ENCODE measurements at places on chromosomes 3 and 15. TPM values are rescaled to one million over a fixed set of nuclear protein-coding genes. Genes with fewer than 3 reads are reported as not detected.

Gene CIP2A
- total RNA-seq, result 25.1 TPM

Gene AMOTL2
- 93.2 TPM for total RNA-seq

Gene DGKG
- total RNA-seq, result 0.17 TPM

Gene GOLGA6L25
- not detected for total RNA-seq

Gene XCR1
- not detected for total RNA-seq

Gene MUC13
- total RNA-seq, result not detected

Gene CNTN3
- 12.7 TPM for total RNA-seq

Gene APPL1
- 37.3 TPM for total RNA-seq

Gene NSUN3
- 15.3 TPM for total RNA-seq

Gene PFN2
- 233 TPM for total RNA-seq

Gene WNT5A
- total RNA-seq, result 13.8 TPM

Gene SLC9C1
- total RNA-seq, result 1.5 TPM

Gene TRPM1
- not detected for total RNA-seq

DNA sequence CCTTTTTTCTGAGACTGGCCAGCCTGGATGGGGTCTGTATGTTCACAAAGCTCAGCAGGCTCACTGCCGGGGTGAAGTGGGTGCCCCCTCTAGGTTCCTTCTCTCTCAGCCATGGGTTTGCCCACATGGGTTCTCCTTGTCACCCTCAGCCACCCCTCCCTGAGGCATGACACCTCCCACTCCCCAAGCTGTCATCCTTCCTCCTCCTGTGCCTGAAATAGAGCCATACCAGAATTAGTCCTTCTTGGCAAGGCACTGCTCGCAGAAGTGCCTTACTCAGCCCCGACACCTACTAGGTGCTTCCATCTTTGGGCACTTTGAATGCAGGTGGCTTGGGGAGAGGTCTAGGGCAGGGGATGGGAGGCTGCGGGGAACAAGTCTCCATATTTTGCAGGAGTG lies 62.9 kb upstream of the SEC13 start:
- H3K36me3 ChIP-seq, result no peaks in the 10 kb centered on the region
- no peak for DNase-seq
- no peaks in the 10 kb centered on the region for H3K4me1 ChIP-seq
- no peak overlapping the region for H3K27ac ChIP-seq

GRCh38 chr3:72194458-72194857 lies 409.5 kb upstream of the PROK2 start:
- H3K27me3 ChIP-seq, result peaks cover 4% of the 10 kb centered on the region
- DNase-seq, result no peak
- no peaks in the 10 kb centered on the region for H3K36me3 ChIP-seq
- no peak overlapping the region for H3K27ac ChIP-seq

GRCh38 chr3:72009851-72010443 lies 225.0 kb upstream of the PROK2 start:
- H3K4me1 ChIP-seq, result peaks cover 9% of the 10 kb centered on the region
- H3K27ac ChIP-seq, result no peak overlapping the region
- H3K4me3 ChIP-seq, result no peak overlapping the region
- H3K36me3 ChIP-seq, result no peaks in the 10 kb centered on the region
- no peak for DNase-seq

DNA sequence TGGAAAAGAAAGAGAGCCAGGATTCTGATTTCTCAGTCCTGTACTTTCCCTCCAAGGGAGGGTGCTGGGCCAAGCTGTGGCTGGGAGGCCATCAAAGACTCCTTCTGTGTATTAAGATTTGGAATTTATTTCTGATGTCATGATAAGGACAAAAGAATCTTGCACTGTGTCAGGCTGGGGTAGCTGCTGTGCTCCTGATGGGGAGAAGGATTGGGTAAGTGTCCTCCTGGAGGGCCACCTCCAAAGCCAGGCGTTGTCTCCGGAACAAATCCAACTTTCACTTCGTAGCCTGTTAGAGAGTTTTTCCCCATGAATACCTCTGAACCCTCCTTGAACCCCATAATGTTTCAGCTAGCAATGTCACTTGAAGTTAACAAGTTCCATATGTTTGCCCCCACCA lies 29.9 kb downstream of the CLDN11 start:
- H3K27me3 ChIP-seq, result no peaks in the 10 kb centered on the region
- H3K4me3 ChIP-seq, result no peak overlapping the region
- H3K4me1 ChIP-seq, result no peaks in the 10 kb centered on the region

DNA sequence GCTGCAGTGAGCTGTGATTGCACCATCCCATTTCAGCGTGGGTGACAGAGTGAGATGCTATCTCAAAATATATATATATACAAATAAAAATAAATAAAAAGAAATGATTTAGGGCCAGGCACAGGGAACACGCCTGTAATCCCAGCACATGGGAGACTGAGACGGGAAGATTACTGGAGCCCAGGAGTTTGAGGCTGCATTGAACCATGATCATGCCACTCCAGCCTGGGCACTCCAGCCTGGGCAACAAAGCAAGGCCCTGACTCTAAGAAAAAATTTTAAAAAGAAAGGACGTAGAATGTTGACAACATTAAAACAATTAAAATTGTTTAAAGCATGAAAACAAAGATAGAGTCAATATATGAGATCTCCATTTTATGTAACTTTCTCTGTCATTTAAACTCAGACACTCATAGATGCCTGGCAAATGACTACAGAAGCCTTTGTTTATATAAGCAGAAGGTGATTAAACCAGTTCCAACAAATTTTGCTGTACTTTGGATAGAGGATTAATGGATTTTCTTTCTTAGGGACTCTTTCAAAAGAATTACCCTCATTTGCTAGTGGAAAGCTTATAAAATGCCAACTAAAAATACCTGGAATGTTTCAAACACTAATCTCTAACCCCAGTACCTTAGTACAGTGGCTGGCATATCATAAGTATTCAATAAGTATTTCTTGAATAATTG lies 10.7 kb upstream of the TRPM7 start:
- no peak for DNase-seq
- peaks cover 5% of the 10 kb centered on the region for H3K36me3 ChIP-seq
- H3K27me3 ChIP-seq, result no peaks in the 10 kb centered on the region
- H3K4me1 ChIP-seq, result no peaks in the 10 kb centered on the region
- no peak overlapping the region for H3K27ac ChIP-seq
- no peak overlapping the region for H3K4me3 ChIP-seq

DNA sequence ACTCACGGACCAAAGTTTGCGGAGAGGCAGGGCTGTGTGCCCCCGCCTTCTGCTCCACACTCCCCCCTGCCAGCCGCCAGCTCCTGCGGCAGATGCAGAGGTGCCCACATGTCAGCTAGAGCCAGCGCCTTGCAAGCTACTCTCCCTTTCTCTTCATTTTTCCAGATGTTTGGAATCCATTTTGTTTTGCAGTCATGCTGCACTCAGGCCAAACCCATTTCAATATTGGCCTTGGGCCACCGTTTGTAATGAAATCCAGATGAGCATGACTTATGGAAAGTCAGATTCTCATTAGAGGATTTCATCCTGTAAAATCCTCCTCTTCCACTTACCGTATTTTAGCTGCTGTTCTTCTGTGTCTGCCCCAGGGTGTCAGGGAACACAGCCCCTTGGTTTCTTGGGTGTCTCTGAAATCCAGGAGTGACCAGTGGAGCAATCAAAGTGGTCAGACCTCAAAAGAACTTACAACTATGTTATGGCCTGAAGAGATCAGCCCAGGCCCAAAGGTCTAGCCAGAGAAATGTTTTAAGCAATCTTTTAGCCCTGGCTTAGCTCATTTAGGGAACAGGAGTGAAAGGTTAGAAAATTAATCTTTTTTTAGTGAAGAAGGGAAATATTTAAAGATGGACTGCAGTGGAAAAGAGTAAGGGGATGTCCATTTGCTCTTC lies 65.8 kb downstream of the AAGAB start:
- H3K4me1 ChIP-seq, result no peaks in the 10 kb centered on the region
- no peaks in the 10 kb centered on the region for H3K27me3 ChIP-seq
- H3K27ac ChIP-seq, result peak overlapping the region; percentile 4
- H3K4me3 ChIP-seq, result no peak overlapping the region
- peaks cover 13% of the 10 kb centered on the region for H3K36me3 ChIP-seq

- H3K4me1 ChIP-seq, result peaks cover 31% of the 10 kb centered on the region
- H3K36me3 ChIP-seq, result peaks cover 21% of the 10 kb centered on the region
- no peak for DNase-seq
- H3K27ac ChIP-seq, result no peak overlapping the region
- no peaks in the 10 kb centered on the region for H3K27me3 ChIP-seq
- no peak overlapping the region for H3K4me3 ChIP-seq
Measured at GRCh38 chr15:74545086-74545485, 4.1 kb downstream of the ARID3B start.

GRCh38 chr3:53834429-53835095 lies 11.7 kb downstream of the CHDH start:
- DNase-seq, result no peak
- no peaks in the 10 kb centered on the region for H3K27me3 ChIP-seq
- peaks cover 23% of the 10 kb centered on the region for H3K36me3 ChIP-seq
- no peak overlapping the region for H3K4me3 ChIP-seq
- no peak overlapping the region for H3K27ac ChIP-seq

DNA sequence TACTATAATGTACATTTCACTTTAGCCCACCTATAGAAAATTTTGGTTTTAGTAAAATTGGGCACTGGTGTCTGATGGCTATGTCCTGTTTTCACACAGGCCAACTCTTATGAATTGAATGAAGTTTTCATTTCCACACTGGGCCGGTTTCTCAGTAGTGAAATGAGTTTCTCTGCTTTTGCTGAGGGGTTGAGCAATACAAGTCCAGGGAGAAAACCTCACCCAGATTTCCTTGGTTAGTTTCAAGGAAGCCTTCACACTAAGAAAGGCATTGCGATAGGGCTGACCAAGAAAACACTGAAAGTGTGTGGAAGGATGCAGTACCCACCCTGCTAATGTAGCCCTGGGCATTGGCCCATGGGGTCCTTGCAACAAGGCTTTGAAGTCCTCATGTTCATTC lies 331.5 kb upstream of the CFAP20DC start:
- no peak overlapping the region for H3K27ac ChIP-seq
- no peaks in the 10 kb centered on the region for H3K4me1 ChIP-seq
- no peak for DNase-seq
- H3K4me3 ChIP-seq, result no peak overlapping the region
- H3K27me3 ChIP-seq, result peaks cover 13% of the 10 kb centered on the region

GRCh38 chr3:120139140-120139539 lies 44.9 kb upstream of the GSK3B start:
- DNase-seq, result no peak
- H3K4me1 ChIP-seq, result peaks cover 3% of the 10 kb centered on the region
- no peak overlapping the region for H3K4me3 ChIP-seq
- H3K27me3 ChIP-seq, result no peaks in the 10 kb centered on the region
- no peak overlapping the region for H3K27ac ChIP-seq

GRCh38 chr15:99101501-99101900 lies 3.4 kb upstream of the SYNM start:
- no peak overlapping the region for H3K4me3 ChIP-seq
- H3K36me3 ChIP-seq, result no peaks in the 10 kb centered on the region
- H3K4me1 ChIP-seq, result no peaks in the 10 kb centered on the region

- peaks cover 3% of the 10 kb centered on the region for H3K36me3 ChIP-seq
- H3K4me1 ChIP-seq, result peaks cover 3% of the 10 kb centered on the region
- H3K27me3 ChIP-seq, result no peaks in the 10 kb centered on the region
- H3K27ac ChIP-seq, result no peak overlapping the region
- DNase-seq, result no peak
Measured at GRCh38 chr3:119529883-119530282, 29.5 kb downstream of the CD80 start.

DNA sequence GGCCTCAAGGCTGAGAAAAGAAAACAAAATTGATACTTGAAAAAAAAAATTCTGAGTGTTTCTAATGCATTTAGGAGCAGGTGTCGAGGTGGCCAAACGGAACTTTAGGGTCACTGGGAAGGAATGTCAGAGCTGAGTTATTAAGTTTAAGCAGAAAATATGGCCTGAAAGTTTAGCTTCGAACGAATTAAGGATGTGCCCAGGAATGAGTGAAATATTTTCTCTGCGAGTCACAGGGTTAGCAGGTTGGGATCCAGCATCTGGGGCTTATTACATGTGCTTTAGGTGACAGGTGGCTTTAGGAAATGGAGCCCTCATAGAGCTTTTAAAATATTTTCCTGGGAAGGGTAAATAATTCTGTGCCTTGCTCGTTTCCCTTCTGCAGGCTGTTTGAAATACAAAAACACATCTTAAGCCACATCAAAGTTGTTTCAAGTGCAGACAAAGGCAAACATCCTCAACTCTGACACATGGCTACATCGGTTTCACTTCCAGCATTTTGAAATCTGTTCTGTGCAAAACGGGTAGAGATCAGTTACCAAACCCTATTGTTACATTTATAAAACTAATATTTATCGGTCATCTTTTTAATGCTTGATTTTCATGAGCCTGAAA lies 143.1 kb upstream of the ARRDC4 start:
- H3K4me1 ChIP-seq, result peaks cover 2% of the 10 kb centered on the region
- DNase-seq, result no peak
- no peaks in the 10 kb centered on the region for H3K36me3 ChIP-seq
- no peak overlapping the region for H3K4me3 ChIP-seq
- peaks cover 9% of the 10 kb centered on the region for H3K27me3 ChIP-seq
- H3K27ac ChIP-seq, result no peak overlapping the region

DNA sequence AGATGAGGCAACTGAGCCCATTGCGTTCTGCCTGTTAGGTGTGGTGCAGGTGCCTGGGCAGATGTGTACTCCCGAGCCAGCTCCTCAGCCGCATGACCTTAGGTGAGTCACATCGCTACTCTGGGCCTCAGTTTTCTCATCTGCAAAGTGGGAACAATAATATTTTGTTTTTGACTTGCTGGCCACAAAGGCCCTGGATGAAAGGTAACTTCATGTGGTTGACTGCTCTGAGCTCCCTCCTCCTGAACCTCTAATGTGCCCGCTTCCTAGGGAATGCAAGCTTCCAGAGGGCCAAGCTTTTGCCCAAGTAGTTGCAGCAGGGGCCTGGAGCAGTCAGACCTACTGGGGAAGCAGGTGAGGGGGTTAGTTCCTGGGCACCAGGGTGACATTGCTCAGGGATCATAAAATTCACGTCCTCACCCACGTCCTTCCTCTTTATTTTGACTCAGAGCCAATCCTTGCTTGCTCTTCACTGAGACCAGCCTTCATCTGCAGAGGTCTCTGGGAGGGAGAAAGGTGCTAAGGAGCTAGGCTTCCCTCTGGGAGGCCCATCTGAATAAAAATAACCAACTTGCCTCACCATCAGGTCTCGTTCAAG lies 149.0 kb upstream of the TLE3 start:
- H3K27me3 ChIP-seq, result peaks cover 63% of the 10 kb centered on the region
- H3K27ac ChIP-seq, result no peak overlapping the region

- H3K27me3 ChIP-seq, result no peaks in the 10 kb centered on the region
- peaks cover 16% of the 10 kb centered on the region for H3K4me1 ChIP-seq
- DNase-seq, result no peak
Measured at GRCh38 chr3:148335612-148336011, 362.1 kb upstream of the AGTR1 start.

DNA sequence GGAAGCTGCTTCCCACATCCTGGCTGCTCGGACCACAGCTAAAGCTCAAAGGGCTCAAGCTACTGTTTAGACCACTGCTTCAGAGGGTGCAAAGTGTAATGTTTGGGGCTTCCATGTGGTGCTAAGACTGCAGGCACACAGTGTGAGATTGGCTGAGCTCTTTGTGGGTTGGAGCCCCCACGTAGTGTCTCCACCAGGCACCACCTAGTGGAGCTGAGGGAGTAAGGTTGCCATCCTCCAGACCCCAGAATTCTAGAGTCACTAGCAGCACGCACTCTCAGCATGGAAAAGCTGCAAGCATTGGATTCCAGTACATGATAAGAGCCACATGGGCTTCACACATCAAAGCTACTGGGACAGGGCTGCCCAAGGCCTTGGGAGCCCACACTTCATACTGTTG lies 9.3 kb downstream of the MKRN3 start:
- peaks cover 8% of the 10 kb centered on the region for H3K4me1 ChIP-seq
- DNase-seq, result no peak
- no peak overlapping the region for H3K27ac ChIP-seq
- H3K27me3 ChIP-seq, result no peaks in the 10 kb centered on the region
- no peak overlapping the region for H3K4me3 ChIP-seq
